ENCODE measurements at places on chromosomes 6 and 20.

- DNase-seq = no peak
Measured at GRCh38 chr6:11772109-11772825, 6.3 kb downstream of the ADTRP start.

GRCh38 chr6:7237653-7238188 lies 75.3 kb downstream of the SSR1 start:
- DNase-seq = no peak

DNA sequence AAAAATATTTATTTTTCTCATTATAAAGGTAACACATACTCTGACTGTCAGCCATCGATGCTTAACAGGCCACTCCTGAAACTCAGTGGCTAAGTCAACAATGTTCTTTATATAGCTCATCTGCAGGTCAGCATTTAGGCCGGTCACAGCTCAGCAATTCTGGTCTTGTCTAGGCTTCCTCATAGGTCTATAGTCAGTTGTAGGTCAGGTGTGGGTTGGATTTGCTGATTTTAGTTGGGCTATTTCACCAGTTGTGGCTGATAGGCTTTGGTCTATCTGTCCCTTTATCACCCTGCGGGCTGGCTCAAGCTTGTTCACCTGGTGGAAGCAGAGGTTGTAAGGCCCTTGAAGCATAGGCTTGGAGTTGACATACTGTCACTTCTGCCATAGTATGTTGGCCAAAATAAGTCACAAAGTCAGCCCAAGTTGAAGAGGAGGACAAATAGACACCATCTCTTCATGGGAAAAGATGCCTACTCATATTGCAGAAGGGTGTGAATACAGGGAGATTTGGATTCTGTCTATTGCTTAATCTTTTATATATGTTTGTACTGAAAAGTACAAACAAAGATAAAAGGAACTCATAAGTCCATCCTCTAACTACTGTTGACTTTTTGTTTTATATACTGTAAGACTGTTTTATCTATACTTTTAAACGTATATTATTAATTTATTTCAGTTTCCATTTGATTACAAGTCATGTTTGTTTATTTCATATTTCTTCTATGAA lies 75.0 kb downstream of the BCKDHB start:
- DNase-seq = no peak

DNA sequence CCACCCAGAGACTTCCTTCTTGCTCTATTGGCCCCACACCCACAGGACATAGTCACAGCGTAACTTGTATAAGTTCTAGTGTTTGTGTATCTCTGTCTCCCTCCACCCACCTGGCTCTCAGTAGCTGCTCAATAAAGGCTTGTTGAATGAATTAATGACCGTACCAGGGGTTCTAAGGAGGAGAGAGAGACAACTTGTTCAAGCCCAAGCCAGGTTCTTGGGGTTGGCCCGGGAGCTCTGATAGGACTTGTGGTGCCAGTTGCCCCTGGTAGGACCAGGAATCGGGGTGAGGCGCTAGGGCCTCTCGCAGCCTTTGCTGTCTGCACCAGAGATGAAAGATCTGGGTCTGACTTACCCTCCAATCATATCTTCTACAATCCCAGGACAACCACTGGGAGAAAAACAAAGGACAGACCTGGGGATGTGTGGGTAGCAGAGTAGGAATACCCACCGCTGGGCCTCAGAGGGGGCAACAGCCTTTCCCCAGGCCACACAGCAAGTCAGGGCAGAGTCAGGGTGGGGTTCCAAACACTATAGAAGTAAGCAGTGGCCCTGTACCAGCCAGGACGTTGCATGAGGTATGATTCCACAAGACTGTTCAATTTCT lies 5.3 kb upstream of the TGM2 start:
- DNase-seq = no peak

DNA sequence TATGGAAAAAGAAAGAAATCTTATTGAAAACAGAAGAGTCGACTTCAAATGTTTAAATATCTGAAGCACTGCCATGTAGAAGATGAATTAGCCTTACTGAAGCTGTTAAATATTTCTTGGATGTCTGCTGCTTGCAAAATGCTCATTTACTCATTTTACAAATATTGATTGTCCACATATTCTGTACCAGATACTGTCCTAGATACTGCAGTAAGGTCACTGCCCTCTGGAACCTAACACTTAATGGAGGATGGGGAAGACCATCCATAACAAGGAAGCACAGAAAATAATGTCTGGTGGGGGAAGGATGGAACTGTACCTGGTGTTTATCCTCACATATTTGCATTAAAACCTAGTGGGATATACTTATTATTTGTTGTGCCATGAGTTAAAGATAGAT lies 99.0 kb downstream of the RCAN2 start:
- DNase-seq = no peak

DNA sequence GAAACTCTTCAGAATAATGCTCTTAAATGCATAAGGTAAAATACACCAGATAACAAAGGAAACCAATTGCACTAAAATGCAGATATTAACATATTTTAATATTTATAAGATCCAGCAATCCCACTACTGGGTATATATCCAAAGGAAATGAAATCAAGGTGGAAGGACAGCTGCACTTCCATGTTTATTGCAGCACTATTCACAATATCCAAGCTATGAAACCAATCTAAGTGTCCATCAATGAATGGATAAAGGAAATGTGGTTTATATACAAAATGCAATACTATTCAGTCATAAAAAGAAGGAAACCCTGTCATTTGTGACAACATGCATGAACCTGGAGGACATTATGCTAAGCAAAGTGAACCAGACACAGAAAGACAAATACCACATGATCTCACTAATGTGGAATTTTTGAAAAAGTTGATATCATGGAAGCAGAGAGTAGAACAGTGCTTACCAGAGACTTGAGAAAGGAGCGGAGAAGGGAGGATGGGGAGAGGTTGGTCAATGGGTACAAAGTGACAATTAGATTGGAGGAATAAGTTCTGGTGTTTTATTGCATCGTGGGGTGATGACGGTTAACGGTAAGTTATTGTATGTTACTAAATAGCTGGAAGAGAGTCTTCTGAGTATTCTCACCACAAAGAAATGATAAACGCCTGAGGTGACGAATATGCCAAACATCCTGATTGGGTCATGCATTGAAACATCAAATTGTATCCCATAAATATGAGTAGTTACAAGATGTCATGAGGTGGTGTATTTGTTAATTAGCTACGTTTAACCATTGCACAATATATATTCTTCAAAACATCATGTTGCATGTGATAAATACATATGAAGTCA lies 37.9 kb upstream of the RNF24 start:
- DNase-seq = no peak

- DNase-seq = no peak
Measured at GRCh38 chr20:60803335-60804055, 448.6 kb upstream of the CDH4 start.

- no peak for DNase-seq
Measured at GRCh38 chr20:38187517-38187916, 22.4 kb upstream of the TGM2 start.

- DNase-seq = no peak
Measured at GRCh38 chr6:153781306-153781705, 257.7 kb upstream of the OPRM1 start.

All from NK-92 treated with Interleukin-12 subunit alpha and Interleukin-12 subunit beta, amount 100 ng/mL, for 24 hours (cell line).